ENCODE measurements at places on chromosomes 12 and 14.

- DNase-seq: no peak
These were observed 1.7 kb downstream of the WNT1 start for GRCh38 chr12:48979602-48980388.

DNA sequence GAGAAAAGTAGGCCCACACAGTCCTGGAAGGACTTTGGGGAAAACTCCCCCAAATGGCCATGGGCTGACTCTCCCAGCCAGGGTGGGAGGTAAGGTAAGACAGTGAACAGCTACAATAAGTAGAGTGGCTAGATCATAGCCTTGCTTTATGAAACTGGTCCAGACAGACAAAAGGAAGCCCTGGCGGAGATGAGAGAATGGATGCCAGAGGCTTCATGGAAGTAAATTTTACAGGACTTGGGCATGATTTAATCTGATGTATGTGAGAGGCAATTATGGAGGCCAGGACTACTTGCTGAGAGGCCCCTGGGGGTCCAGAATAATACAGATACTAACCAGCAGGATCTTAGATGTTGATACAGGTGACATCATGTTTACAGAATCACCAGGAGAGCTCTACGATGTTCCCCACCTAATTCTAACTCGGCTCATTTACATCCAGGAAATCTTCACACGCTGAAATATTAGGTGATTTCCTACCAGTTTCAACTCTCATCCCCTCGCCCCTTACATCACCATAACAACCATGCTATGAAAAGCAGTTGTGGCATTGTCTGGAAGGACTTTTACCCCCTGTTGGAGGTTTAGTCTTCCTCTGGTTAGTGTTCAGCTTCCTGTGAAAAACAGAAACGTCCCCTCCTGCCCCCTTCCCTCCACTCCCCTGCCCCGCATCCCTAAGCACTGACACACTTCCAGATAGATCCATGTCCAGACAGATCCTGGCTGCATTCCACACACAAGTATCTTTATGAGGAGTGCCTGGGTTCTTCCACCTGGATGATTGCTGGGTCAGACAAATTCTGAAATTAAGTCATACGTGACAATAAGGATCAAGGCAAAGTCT lies 39.5 kb upstream of the NT5DC3 start:
- DNase-seq: no peak

GRCh38 chr12:114932806-114933205 lies 248.8 kb upstream of the TBX3 start:
- no peak for DNase-seq

- DNase-seq: no peak
These were observed 147.3 kb downstream of the ADGRD1 start for GRCh38 chr12:131101006-131101405.

DNA sequence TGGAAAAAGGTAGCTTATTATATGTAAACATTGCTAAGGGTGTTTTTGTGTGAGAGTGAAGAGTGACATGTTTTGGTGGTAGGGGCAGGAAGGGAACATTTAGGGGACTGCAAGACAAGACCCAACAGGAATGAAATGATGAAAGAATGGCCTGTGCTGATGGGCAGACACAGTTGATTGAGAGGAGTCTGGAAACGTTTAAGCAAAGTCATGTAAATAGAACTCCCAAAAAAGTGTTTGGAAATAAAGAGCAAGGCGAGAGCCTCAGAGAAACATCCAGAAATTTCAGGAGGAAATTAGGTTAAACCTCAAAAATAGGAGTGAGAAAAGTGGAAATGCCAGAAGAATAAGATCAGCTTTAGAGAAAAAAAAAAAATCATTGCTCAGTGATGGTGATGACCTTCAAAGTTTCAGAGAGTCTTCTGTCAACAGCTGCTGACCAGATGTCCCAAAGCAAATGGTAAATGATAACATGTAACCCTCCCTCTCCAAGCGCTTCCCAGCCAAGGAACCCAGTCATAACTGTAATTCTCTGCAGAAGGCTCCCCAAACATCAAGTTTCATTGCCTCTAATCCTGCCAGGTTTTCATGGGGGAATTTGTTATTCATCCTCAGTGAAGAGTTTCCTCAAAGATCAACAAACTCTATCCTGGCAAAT lies 223.2 kb upstream of the FAR2 start:
- no peak for DNase-seq

GRCh38 chr12:53313996-53314395 lies 7.4 kb downstream of the AAAS start:
- DNase-seq: no peak

GRCh38 chr14:99790978-99791376 lies 2.2 kb upstream of the EML1 start:
- no peak for DNase-seq

All from erythroblast (primary cell).